ENCODE measurements at places on chromosomes 3 and 15.
A peak's percentile ranks its signal among the peaks of the same experiment; 100 is the strongest.

- DNase-seq: no peak
Measured at GRCh38 chr3:43638594-43639447, 17.0 kb upstream of the ANO10 start.

DNA sequence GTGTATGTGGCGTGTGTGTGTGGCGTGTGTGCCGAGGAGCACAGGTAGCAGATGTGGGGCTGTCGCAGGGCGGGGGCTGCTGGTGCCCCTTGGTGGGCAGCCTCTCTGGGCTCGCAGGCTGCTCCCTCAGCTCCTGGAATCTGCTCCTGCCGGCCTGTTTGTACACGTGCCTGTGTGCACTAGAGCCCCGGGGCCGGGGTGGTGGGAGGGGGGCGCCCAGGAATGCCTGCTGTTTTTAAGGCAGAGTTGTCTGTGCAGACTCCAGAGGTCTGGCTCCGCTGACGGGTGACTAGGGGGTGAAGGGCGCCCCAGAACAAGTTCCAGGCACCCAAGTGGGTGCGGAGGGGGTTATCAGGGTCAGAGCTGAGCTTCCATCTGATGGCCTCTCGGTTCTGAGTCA is 112.2 kb downstream of the FBLN2 start:
- no peak for DNase-seq

- DNase-seq: no peak
Measured at GRCh38 chr3:111803123-111803593, 55.9 kb upstream of the PHLDB2 start.

- no peak for DNase-seq
Measured at GRCh38 chr15:78101423-78102105, 9.2 kb downstream of the SH2D7 start.

DNA sequence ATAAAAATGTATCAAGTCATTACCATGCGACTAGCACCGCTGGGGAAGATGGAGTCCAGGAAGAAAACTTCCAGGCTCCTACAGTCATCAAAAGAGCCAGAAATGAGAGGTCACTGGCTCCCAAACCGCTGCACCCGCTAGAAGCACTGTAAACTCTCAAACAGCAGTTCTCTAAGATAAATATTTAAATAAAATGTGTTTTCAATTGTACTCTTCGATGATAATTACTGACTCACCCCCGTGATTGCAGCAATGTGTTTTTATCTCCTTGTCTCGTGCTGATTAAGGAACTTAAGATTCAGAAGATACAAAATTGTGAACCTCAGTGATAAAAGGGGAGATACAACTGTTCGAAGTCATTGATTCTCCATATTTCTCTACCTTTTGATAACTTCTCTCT is 45.8 kb upstream of the FOXP1 start:
- no peak for DNase-seq

DNA sequence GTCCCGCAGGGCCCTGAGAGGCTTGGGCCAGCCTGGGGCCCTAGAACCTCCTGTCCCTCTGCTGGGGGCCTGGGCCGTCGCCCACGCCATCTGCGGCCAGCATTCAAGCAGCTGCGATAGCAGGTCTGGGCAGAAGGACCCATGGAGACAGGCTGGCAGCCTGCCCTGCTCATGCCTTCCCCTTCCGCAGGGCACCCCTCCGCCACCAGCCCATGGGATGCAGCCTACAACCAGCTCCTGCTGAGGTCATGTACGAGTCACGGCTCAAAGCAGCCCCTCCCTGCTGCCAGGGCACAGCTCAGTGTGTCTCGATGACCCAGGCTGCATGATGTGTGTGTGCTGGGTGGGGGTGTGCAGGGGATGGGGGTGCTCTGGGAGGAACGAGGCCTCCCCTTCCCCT is 27.8 kb downstream of the DUSP7 start:
- no peak for DNase-seq

DNA sequence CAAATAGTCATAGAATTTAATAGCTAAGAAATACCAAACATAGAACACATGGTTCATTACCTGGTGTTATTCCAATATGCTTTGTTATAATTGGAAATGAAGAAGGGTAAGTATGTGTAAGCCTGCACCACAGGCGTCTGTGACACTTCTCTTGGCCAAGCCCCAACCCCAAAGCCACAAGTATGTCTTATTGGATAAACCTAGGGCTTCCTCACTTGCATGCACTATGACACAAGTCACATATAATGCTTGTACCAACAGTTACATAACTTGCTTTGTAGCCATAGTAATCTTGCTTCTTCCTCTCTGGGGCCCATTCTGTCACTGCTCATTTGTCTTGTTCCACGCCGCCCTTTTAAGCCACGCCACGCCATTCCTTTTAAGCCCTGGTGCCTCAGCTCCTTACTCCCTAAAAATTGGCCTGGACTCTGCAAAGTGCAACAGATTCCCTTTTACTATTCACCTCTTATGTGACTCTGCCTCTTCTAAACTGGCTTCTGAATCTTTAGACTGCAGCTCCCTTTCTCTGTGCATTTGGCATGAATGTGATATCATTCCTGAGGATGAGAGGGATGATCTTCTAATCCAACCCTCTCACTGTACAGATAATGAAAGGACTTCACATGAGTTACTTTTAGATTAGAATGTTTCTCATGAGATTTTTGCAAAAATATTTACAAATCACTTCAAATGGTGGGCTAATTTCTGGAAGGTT is 48.1 kb upstream of the EPHA3 start:
- no peak for DNase-seq

- no peak for DNase-seq
Measured at GRCh38 chr3:127593178-127593577, 2.6 kb upstream of the TPRA1 start.

- DNase-seq: no peak
Measured at GRCh38 chr3:53844262-53845102, 1.7 kb downstream of the CHDH start.

DNA sequence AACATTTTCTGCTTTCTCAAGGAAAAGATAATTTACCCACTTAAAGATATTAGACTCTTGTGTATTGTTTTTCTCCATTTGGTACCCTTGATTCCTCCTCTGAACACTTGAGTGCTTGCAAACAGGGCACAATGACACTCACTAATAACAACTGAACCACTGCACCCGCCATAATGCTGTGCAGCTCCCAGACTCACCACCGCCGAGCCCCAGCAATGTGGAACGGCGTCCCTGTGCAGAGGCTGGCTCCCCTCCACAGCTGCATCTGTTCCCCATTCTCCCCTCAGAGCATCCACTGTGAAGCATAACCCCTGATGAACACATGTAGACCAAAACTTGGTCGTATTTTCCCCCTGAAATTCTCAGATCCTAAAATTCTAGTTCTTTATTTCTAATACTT is 276.2 kb upstream of the PLSCR5 start:
- no peak for DNase-seq

DNA sequence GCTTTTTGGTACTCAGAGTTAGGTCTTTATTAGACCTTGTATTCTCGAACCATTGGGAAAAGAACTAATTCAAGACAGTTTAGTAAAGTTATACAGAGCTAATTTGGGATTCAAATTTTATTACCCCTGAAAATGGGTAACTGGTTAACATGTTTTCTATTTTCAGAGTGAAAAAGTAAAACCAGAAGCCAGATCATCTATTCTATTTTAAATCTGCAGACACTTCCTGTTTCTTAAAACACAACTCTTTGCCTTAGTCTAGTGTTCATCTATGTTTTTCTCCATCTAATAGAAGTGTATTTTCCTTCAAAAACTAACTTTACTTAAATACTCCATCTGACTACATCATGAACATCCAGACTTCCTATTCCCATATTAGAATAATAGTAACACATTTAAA is 113.4 kb downstream of the CCNL1 start:
- DNase-seq: no peak

- no peak for DNase-seq
Measured at GRCh38 chr3:188527389-188527788, 373.4 kb downstream of the LPP start.

GRCh38 chr3:36477655-36478054 is 97.4 kb downstream of the STAC start:
- DNase-seq: no peak

DNA sequence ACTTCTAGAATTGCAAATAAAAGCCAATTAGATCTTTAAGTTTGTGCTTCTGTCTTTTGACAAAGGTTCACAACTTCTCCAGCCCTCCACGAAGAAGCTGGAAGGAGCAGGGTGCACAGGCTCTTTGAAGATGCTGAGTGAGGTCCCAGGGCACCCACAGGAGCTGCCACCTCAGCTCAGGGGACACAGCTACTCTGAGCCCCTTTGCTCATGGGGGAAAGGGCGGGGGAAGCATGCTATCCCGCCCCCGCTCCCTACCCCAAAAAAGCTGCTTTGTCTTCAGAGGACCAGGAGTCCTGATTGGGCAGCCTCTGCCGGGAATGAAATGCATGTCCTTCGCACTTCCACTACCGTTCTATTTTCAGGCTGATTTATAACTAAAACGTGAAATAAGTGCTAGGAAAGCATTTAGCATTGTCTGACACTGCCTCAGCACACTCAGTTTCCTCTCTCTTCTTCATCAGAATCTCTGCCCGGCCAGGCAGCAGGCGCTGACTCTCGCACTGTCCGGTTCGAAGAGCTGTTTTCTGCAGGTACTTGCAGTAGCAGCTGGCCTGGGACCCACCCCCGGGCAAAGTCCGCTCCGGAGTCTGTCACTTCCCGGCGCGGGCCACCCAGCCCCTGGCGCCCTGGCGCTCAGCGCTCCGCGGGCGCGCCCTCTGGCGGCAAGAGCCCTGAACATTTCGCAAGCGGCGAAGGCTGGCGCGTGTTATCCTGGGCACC is 45.5 kb upstream of the KLHL25 start:
- peak; percentile 56 for DNase-seq

DNA sequence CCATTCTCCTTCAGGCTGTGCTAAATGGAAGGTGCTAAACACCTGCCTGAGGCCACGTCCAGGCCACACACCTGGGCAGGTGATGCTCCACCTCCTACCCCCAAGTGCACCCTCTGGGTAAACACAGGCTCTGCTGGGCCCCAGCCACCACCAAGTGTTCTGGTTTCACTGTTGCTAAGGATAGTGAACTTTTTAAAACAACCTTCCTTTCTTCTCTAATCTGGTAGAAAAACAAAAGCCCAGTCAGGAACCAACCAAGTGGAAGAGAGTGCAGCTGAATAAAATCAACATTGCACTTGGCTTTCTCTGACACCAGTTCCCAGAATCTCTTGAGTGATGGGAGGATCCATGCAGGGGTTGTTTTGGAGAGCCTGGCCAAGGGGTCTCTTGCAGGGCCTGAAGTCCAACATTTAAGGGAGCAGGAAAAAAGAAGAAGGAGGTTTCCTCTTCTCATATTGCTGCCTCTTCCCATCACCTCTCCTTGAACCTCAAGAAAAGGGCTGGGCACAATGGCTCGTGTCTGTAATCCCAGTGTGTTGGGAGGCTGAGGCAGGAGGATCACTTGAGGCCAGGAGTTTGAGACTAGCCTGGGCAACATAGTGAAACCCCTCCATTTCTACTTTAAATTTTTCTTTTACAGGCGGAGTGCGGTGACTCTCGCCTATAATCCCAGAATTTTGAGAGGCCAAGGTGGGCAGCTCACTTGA is 26.2 kb upstream of the ATP13A3 start:
- no peak for DNase-seq

- no peak for DNase-seq
Measured at GRCh38 chr3:18144571-18144970, 280.6 kb downstream of the SATB1 start.

- DNase-seq: no peak
Measured at GRCh38 chr3:124510290-124510689, 220.0 kb upstream of the UMPS start.

DNA sequence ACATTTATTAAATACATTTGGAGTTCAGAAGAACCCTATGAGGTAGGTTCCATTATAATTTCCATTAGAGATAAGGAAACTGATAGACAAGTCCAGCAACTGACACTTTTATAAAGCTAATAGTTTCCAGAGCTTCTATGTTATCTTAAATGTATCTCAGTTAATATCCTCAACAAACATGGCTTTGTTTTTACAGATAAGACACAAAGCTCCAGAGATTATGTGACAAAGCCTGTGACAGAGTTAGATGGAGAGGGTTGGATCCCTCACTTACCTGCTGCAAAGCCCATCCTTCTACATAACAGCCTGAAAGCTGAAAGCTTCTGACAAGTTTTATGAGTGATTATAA is 473 bp upstream of the COMMD2 start:
- no peak for DNase-seq

- peak; percentile 97 for DNase-seq
Measured at GRCh38 chr15:41827880-41828806, at the start of gene JMJD7. Gene JMJD7, plus strand, starts transcription at chr15:41828092. Its CDS starts 33 bp downstream, at chr15:41828125.

DNA sequence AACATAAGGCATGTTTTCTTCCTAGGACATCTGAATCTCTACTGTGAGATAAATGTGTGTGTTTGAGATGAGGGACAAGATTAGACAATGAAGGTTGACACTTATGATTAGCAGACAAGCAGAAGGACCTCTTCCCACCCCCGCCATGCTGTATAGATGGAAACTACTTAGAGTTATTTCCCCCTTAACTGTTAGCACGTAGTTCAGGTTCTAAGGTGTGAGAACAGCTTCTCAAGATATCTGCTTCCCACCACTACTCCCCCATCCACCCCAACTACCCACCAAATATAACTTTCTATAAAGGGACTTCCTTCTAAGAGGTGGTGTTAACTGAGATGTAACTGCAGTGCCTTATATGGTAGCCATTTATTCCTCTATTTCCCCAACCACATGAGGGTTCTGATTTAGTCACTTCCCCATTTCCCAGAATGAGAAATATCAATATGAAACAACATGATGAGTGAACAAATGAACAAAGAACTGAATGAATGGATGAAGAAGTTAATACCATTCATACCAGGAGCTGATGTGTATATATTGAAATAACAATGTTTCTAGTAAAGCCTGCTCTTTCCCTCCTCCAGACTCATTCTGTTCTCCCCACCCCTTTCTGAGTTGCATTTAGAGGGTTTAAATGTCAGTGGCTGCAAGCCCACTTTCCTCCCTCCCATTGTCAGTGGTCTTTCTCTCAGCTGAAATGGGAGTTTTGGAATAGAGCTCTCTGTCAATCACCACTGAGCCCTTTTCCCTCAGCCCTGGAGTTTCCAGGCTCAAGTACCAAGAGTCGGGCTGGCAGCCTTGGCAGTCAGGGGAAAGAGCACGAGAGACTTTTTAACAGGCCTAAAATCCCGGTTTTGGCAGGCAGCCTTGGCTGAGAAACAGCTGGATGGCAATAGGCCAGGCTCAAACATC is 7.7 kb upstream of the RFTN1 start:
- DNase-seq: no peak

DNA sequence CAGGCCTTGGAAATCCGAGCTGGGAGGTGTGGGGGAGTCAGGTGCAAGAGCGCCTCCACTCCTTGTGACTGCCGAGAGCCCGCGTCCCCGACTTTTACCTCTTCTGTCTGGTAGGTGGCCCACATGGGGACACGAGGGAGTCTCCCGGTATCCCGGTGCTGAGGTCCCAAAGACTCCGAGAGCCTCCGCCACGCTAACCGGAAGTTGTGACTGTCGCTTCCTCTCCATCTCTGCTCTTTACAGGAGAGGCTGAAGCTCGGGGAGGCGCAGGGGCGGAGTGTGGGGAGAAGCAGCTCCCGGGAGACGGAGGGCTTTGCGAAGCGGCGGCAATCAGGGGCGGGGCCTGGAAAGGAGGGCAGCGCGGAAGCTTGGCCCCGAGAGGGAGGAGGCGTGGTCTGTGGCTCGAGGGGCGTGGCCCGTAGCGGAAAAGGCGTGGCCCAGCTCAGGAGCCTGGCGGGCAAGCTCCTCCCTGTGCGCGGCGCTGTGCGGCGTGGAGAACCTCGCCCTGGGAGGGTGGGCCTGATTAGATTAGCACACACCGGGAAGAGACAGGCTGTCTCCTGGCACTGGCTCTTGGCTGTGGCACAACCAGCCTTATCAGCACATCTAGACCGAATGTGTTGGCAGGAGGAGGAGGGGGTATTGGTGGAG is 143.9 kb downstream of the GABRB3 start:
- no peak for DNase-seq

- no peak for DNase-seq
Measured at GRCh38 chr3:126613479-126614188, 41.3 kb downstream of the TXNRD3 start.
